ENCODE measurements at places on chromosomes 1 and 21.

- DNase-seq, result no peak
Measured at GRCh38 chr21:44615911-44616590, 4.2 kb downstream of the KRTAP10-8 start.

DNA sequence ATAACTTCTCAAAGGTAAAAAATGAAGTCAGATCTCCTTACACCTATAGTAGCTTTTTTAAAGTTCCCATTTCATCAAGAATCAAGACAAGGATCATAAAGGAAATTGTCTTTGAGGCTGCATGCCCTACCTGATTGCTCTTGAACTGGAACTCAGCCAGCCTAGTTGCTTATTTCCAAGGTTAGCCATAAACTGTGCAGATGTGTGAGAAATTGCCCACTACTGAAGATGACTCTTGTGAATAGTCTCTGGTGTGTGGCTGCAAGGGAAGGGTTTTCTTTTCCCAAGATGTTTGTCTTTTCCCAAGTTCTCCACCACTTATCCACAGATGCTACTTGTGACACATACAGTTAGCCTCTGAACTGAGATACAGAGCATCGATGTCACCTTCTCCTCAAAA lies 81.7 kb upstream of the DUSP10 start:
- no peak for DNase-seq

DNA sequence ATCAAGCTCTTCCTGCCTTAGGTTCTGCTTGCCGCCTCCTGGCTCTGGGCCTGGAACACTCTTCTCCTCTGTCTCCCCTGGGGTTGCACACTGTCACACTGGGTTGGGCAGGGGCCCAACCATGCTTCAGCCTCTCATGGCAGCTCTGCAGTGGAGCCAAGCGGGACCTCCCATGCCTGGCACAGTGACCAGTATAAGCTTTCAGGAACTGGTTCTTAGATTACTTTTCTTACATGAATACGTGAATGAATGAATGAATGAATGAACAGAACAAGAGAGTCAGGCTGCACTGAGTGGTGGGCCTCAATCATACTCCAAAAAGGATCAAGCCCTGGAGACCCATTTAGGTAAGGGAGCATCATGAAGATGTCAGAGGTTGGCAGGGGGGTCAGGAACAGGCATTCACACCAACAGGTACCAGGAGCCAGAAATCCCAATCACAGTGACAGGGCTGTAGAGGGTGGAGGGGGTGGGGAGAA lies 30.8 kb upstream of the TMEM125 start:
- no peak for DNase-seq

- no peak for DNase-seq
Measured at GRCh38 chr21:26587736-26588201, 14.7 kb upstream of the CYYR1 start.

DNA sequence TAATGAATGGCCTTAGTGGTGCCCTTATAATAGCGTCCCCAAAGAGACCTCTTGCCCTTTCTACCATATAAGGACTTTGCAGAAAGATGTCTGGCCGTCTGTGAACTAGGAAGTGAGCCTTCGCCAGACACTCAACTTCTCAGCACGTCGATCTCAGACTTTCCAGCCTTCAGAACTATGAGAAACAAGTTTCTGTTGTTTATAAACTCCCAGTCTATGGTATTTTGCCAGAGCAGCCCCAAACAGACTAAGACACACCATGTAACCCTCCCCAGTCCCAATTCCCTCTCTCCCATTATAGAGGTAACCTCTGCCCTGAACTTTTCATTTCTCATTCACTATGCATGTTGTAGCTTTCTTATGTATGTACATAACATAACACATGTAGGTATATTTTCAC lies 55.7 kb downstream of the NID1 start:
- DNase-seq, result no peak

- DNase-seq, result no peak
Measured at GRCh38 chr1:19373211-19374082, 61.3 kb downstream of the SLC66A1 start.

DNA sequence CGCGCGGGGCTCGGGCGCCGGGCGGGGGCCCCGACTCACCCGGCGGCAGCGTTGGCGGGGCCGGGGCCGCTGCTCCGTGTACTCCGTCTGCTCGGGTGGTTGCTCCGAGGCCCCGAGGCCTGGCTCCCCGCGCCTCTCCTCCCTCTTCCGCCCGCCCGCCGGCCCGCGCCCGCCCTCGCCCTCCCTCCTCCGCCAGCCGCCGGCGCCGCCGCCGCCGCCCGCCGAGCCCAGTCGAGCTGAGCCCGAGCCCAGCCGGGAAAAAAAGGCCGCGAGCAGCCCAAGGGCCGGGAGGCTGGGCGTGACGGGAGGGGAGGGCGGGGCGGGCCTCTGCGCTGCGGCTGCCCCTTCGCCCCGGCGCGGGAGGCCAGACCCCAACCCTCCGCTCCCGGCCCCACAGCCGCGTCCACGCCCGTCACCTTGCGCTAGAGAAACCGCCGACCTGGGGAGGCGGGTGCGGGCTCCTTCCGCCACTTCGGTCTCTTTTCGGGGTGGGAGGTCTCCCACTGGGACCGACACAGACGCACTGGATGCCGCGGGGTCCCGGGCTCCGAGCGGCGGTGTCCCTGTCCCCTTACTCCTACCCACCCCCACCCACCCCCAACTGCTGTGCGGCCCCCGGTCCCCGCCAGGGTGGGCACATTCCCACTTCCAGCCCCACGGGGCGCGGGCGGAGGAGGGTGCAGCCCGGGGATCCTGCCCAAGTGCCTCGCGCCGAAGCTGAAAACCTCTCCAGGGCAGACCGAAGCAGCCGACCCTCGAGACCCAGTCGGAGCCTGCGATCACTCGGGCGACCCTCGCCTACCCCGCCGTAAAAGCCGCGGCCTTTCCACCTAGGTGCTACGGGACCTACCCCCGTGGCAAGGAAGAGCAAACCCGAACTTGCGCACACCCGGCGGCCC lies at the start of gene CERS2:
TSS of gene CERS2 (minus strand) at position 256 of the 899 bp plus-strand sequence. CDS start 5,745 bp downstream, outside the sequence.
- DNase-seq, result no peak

- no peak for DNase-seq
Measured at GRCh38 chr1:56135069-56135863, 444.1 kb downstream of the PLPP3 start.

Data from smooth muscle cell of the brain vasculature (primary cell).